ENCODE measurements at places on chromosomes 1 and 21.
A peak's percentile ranks its signal among the peaks of the same experiment; 100 is the strongest.

DNA sequence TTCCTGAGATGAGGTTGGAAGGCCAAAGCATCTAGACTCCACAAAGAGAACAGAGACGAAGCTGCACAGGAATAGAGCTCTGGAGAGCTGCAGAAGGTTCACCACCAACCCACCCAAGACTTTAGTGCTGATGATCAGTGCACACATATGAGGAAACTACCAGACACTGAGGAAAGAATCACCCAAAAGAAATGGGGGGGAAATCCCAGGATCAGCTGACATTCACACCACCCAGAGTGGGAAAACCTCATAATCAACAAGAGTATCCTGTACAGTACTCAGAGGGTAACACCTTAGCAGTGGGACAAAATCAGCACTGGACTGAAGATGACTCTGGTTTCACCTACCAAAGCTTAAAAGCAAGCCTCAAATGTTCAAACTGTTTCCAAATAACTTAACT, 36.4 kb downstream of the DENND1B start:
- ATAC-seq: no peak

DNA sequence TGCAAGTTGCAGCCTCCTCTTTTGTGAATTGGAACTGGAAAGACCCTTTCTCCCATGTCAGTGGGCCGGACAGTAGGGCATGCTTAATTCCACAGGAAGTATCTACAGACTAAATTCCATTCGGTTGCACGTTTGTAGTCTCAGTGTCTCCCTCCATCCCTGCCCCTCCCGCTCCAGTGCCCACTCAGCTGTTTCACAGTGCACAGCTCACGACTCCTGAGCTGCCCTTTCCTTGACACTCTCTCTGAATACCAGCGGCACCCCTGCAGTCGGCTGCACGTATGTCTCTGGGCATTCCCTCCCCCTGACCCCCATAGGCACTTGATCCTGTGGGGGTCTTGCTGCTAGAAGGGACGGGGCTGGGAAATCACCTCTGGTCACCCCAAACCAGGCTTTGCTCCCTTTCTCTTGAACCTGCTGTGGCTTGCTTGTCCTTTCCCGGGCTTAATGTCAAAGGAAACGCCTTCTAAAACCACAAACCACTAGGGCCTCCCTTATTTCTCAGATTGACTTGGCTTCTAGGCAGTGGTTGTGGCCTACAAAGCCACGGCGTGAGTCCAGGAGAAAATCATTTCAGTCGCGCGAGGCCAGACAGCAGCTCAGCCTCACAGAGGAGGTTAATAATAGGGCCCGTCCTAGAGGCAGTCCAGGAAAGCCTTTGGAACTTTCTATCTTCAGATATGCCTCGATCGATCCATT, 365.3 kb upstream of the PROX1 start:
- ATAC-seq: no peak

DNA sequence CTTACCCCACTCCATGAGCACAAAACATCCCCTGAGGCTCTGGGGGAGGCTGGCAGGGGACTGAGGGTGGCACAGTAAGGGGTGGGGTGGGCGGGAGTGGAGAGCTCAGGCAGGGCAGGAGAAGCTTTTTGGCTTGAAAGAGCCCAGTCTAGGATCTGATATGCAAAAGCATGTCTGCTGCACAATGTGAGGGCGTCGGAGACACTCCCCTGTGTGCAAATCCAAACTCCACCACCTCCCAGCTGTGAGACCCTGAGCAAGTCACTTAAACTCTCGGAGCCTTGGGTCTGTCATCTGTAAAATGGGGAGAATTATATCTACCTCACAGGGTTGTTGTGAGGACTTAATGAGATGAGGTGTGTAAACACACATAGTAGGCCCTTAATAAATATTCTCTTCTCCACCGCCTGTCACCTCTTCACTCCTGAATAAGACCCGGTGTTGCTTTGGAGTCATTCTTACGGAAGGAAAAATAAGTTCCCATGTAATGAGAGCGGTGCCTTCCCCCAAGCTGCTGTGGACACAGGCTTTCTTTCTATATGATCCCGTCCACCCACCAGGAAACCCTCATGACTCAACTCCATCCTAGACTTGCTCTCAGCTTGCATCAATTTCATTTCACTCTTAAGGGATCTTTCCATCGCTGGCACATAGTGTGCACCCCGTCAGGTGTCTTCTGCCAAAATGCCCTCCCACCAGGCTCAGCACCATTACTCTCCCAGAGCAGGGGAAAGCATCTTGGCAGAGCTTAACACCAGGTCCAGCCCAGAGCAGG, 12.5 kb downstream of the KCNN3 start:
- ATAC-seq: no peak

DNA sequence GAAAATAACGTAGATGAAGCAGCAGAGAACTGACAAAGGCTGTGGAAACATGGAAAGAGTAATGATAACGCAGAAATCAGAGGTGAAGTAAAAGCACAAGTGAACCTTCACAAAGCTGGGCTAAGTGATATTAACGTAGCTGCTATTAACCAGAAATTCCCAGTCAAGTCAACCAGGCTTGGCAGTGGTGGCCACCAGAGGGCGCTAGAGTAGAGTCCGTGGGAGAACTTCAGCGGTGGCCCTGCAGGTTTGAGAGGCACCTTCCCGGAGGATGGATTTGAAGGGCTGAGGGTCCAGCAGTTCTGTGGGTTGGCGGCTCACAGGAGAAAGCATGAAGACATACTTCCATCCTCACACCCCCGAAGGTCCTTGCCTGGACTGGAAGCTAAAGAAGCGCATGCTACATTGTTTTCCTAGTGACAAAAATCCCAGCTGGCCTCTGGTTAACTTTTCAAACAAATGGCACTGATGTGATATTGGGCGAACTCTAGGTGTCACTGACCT, 81.7 kb upstream of the ZNF648 start:
- ATAC-seq: peak; percentile 58

DNA sequence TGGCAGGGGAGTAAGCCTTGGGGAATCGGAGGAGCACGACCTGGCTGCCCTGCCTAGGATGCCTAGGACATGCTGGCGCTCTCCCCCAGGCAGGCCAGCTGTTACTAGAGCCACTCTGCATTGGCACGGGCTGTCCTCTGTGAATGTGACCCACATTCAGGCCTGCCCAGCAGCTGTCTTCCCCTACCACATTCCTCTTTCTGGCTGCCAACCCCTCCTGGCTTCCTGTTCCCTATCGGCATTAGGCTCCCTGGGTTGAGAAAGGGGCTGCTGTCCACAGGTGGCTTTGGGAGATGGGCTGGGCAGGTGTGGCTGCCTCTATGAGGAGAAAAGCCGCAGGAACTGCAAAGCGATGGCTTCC, 2.3 kb upstream of the NFASC start:
- no peak for ATAC-seq
